ENCODE measurements at places on chromosomes 4 and X. TPM values are rescaled to one million over a fixed set of nuclear protein-coding genes. Genes with fewer than 3 reads are reported as not detected.

GRCh38 chr4:130825284-130825683 lies 1729.3 kb downstream of the C4orf33 start:
- no peak for DNase-seq

DNA sequence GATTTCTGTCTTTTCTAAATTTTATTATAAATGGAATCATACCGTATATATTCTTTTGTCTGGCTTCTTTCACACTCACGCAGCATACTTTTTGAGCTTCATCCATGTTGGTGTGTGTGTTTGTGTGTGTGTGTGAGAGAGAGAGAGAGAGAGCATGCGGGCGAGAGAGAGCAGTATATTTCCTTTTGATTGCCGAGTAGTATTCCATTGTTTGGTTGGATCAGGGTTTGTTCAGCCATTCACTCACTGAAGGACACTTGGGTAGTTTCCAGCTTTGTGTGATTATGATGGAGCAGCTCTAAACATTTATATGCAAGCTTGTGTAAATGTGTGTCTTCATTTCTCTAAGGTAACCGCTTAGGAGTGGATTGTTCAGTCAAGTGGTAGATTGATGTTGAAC lies 3.1 kb upstream of the L1CAM start:
- DNase-seq, result no peak

DNA sequence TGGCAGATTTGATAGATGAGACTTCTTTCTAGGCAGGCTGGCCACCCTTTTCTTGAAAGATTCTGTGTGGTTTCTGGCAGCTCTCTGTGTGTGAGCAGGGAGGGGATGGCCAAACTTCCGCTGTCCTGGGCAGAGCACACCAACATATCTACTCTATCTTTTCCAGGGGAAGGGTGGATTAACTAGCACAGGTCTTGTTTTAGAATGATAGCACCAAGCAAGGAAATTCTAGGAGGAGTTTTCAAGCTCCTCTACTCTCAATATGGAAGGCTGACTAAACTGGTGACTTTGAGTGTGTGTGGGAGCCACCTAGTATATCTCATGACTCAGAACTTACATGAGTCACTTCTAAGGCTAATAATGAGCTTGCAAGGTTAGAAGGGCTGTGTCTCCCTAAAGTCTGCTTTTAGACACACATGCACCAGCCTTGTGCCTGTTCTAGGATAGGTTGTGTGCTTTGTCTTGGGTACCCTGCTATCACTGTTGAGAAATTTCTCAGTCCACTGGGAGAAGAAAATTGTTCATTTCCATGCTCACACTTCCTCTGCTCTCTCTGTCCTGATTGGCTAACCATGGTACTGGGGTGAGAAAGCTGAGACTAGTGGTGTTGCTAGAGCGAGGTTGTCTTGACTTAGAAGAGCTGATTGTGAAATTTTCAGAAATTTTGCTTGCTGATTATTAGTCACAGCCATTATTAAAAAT lies 72.9 kb downstream of the YIPF6 start:
- DNase-seq, result no peak

Gene UCP1
- total RNA-seq, result not detected

Gene LRIT3
- total RNA-seq, result 0.41 TPM

- no peak for DNase-seq
These were observed 718 bp downstream of the SPIN3 start for GRCh38 chrX:56994375-56995270.

- DNase-seq, result no peak
These were observed 57.4 kb downstream of the MOSPD2 start for GRCh38 chrX:14930663-14931062.

- DNase-seq, result no peak
These were observed 39.7 kb downstream of the CORIN start for GRCh38 chr4:47798165-47798564.

Gene F8
- total RNA-seq, result 5.7 TPM

Gene ARX
- total RNA-seq, result not detected

- DNase-seq, result peak; percentile 36
These were observed at the start of gene FGFBP2 for GRCh38 chr4:15963001-15963451. FGFBP2 (minus strand) TSS chr4:15963175; CDS start chr4:15963129, 46 bp downstream.

Gene SCFD2
- total RNA-seq, result 28.0 TPM

DNA sequence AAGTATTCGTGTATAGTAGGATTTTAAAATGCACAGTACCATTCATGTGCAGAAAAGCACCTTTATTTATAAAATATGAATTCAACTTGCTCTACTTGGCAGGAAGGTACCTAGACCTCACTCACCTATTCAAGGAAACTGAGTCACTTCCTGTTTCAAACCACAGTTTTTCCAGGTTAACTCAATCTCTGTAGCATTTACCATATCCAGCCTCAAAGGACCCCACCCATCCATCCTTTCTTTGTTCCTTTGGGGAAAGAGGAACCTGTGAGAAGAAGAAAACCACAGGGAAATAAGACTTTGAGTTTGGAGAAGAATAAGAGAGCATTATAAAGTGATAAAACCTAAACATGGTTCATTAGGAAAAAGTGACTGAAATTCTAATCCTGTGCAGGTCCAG lies 250.7 kb downstream of the CBR4 start:
- DNase-seq, result no peak

- DNase-seq, result no peak
These were observed 49.1 kb downstream of the DHRSX start for GRCh38 chrX:2451501-2452316.

Gene DRD5
- total RNA-seq, result not detected

GRCh38 chr4:173506597-173507211 lies 23.3 kb downstream of the HAND2 start:
- DNase-seq, result no peak

GRCh38 chr4:166134285-166134684 lies 261.2 kb downstream of the TLL1 start:
- no peak for DNase-seq

- no peak for DNase-seq
These were observed 85.5 kb downstream of the USP46 start for GRCh38 chr4:52573551-52573950.

DNA sequence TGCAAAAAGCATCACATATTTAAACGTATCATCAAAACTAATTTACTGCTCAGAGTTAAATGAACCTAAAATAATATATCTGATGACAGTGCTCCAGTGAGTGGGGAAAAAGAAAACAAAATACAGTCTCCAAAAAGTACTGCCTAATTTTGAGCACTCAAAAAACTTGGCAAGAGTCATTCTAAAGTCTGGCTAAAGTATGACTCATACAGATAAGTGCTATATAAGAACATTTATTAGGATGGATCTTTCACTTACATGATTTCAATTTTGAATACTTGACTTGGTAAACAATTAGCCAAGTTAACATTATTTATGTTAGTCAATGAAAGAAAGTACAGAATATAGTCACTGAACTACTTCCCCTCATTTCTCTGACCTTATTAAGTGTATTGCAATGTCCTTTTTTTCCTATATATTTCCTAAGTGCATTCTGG lies 27.2 kb downstream of the FBXO8 start:
- DNase-seq, result no peak

GRCh38 chrX:80306007-80306406 lies 114.2 kb upstream of the TENT5D start:
- no peak for DNase-seq

DNA sequence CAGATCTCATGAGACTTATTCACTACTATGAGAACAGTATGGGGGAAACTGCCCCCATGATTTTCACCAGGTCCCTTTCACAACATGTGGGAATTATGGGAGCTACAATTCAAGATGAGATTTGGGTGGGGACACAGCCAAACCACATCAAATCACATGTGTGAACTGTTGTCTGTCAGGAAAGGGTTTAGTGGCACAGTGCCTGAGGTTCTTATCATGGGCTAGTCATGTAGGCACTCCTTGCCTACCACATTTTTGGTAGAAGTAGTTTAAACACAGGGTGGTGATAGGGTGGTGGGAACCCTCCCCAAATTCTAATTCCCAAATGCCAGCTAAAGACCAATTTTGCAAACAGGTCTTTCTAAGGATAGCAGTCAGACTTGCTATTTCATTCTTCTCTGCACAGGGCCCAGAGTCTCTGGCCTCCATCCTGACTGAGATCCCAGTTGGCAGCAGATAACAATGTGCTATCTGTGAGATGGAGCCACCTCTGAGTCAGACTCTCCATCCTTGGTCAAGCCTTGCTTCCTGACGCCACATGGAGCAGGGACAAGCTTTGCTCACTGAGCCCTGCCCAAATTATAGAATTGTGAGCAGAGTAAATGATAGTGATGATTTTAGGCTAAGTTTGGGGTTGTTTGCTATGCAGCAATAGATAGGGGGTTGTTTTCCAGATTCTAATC lies 33.5 kb upstream of the SETD7 start:
- DNase-seq, result no peak

DNA sequence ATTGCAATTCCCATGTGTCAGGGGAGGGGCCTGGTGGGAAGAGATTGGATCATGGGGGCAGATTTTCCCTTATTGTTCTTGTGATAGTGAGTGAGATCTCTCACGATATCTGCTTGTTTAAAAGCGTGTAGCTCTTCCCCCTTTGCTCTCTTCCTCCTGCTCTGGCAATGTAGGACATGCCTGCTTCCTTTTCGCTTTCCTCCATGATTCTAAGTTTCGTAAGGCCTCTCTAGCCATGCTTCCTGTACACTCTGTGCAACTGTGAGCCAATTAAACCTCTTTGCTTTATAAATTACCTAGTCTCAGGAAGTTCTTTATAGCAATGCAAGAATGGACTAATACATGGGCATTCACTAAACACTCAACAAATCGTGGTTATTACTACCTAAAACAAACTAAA lies 37.2 kb upstream of the PAPSS1 start:
- no peak for DNase-seq

DNA sequence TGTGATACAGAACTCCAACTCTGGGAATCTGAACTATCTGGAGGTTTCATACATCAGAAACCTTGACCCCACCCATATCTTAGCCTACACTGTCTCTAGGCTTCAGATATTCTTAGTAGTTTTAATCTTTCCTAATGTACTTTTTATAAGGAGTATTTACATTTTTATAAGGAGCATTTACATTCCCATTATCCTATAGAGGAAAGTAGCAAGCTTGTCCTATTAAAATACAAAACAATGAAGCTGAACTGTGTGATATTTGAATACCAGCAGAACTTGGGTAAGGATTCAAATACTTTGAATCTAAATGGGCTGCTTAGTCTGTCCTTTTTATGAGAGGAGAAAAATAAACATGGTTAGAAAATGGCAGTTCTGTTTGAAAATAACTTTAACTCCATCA lies 247.4 kb downstream of the FMR1NB start:
- no peak for DNase-seq

Gene CSN1S1
- not detected for total RNA-seq

DNA sequence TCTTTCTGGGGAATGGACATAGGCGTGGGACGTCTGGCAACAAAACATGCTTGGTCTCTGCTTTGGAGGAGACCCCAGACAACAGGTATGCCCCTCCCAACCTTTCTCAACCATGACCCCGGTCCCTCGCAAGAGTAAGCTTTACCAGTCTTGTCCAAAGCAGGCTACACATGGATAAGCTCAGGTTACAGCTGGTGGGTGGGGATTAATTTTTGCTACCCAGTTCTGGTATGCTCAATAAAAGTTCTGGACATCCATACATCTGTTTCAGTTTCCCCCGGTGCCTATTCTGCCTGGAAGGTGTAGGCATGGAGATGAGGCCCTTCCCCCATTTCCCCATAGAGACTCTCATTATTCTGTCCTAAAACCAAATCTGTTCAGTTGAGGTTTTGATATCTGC lies 54.5 kb upstream of the NOCT start:
- no peak for DNase-seq

DNA sequence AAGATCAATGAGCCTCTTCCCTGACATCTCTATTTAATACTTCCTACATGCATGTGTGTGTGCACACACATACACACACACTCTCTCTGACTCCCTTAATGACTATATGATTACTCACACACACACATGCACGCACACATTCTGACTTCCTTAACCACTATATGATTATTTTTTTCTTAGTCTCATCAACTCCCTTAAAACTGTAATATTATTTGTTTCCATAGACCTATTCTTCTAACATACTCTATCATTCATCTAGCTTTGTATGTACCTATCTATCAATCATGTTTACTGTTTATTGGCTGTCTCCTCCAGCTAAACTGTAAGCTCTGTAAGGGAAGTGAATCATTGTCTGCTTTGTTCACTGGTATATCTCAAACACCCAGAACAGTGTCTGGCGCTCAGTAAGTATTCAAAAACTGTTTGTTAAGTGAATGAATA lies 236.6 kb downstream of the RASL11B start:
- DNase-seq, result no peak

DNA sequence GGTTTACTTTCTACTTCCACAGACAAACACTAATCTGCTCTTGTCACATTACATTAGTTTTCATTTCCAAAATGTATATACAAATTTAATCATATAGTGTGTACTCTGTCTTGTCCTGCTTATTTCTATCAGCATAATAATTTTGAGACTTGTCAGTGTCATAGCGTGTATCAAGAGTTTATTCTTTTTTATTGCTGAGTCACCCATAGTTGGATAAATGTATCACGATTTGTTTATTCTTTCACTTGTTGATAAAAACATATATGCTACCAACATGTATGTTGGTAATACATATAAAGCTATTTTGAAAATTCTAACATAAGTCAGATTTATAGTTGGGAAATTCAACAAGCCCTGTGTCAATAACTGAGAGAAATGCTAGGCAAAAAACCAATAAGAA lies 261.2 kb downstream of the TRAM1L1 start:
- DNase-seq, result no peak

GRCh38 chr4:33088713-33089112 lies 2368.5 kb downstream of the PCDH7 start:
- DNase-seq, result no peak

GRCh38 chr4:156558373-156559025 lies 413.1 kb downstream of the PDGFC start:
- DNase-seq, result no peak

- DNase-seq, result no peak
These were observed 214.0 kb downstream of the TEX11 start for GRCh38 chrX:70694339-70695122.

- no peak for DNase-seq
These were observed 62.3 kb upstream of the HHIP start for GRCh38 chr4:144583658-144584057.

Gene RAI2
- 2.8 TPM for total RNA-seq

GRCh38 chr4:141757287-141757686 lies 120.9 kb downstream of the IL15 start:
- DNase-seq, result no peak

GRCh38 chrX:39211501-39211900 lies 410.2 kb downstream of the MID1IP1 start:
- DNase-seq, result no peak

DNA sequence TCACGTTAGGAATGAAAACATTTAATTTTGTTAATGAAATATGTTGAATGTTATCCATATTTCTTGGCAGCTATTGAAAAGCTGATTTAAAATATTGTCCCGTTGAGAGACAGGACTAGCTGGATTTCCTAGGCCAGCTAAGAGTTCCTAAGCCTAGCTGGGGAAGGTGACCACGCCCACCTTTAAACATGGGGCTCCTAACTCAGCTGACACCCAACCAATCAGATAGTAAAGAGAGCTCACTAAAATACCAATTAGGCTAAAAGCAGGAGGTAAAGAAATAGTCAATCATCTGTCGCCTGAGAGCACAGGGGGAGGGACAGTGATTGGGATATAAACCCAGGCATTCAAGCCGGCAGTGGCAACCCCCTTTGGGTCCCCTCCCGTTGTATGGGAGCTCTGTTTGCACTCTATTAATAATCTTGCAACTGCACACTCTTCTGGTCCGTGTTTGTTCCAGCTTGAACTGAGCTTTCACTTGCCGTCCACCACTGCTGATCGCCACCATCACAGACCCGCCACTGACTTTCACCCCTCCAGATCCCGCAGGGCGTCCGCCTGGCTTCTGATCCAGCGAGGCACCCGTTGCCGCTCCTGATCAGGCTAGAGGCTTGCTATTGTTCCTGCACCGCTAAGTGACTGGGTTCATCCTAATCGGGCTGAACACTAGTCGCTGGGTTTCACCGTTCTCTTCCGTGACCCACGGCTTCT lies 308.9 kb downstream of the GLUD2 start:
- DNase-seq, result no peak
